ENCODE measurements at places on chromosomes 13 and 19.

DNA sequence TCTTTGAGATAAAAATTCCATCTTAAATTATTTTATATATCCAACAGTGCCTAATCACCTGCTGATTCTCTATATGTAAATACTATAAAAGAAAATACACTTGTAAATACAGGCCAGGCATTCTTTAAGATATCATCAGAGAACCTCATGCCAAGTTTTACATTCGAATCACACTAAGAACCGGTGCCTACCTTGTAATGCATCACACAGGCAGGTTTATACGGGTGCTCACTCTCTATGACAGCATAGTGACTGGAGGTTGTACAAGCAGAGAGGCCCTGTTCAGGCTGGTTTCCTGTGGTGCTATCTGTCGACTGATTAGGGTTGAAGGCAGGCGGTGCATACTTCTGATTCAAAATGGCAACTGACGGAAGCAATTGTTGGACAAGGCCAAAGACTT, 141.3 kb upstream of the FBXL3 start:
- DNase-seq = no peak

- DNase-seq = no peak
Measured at GRCh38 chr13:35855531-35856019, 275.6 kb downstream of the DCLK1 start.

- no peak for DNase-seq
Measured at GRCh38 chr19:15123900-15124299, 16.7 kb downstream of the SYDE1 start.

DNA sequence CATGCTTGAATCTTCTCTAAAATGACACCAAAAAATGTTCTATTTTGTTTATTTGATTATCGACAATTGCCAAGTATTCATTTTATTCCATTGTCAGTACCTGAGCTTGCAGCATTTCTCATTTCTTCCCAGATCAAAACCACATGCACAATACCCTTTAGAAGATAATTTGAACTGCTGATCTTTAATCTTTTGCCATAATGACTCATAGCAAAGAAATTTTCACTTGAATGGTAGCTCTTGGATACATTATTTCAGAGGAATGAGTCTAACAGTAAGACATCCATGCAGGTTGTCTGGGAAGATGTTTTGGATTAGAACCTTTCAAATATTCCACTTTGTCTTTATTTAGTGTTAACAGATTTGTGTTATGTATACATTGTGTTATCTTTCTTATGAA, 42.0 kb upstream of the RXFP2 start:
- DNase-seq = no peak

DNA sequence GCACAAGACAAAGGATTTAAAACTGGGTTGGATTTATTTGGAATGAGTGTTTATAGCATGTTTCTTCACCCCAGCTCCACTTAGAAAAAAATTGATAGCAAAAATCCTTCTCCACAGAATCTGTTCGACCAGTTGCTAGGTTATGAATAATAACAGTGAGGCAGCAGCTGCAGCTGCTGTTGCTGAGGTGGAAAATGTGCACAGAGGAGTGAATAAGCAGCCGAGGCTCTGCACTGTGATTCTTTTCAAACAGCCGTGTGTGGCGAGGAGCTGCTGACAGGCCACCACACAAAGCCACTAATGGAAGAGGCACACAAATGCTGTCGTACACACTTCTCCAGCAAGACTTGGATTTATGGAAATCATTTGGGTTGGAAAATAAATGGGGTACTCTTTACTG, 6.4 kb upstream of the RASL11A start:
- DNase-seq = no peak

All from activated CD4-positive, alpha-beta T cell treated with anti-CD3 and anti-CD28 coated beads, Interleukin-2, amount 50 U/mL, for 48 hours (primary cell).